ENCODE measurements at places on chromosomes 5 and 9. TPM values are rescaled to one million over a fixed set of nuclear protein-coding genes. Genes with fewer than 3 reads are reported as not detected.

DNA sequence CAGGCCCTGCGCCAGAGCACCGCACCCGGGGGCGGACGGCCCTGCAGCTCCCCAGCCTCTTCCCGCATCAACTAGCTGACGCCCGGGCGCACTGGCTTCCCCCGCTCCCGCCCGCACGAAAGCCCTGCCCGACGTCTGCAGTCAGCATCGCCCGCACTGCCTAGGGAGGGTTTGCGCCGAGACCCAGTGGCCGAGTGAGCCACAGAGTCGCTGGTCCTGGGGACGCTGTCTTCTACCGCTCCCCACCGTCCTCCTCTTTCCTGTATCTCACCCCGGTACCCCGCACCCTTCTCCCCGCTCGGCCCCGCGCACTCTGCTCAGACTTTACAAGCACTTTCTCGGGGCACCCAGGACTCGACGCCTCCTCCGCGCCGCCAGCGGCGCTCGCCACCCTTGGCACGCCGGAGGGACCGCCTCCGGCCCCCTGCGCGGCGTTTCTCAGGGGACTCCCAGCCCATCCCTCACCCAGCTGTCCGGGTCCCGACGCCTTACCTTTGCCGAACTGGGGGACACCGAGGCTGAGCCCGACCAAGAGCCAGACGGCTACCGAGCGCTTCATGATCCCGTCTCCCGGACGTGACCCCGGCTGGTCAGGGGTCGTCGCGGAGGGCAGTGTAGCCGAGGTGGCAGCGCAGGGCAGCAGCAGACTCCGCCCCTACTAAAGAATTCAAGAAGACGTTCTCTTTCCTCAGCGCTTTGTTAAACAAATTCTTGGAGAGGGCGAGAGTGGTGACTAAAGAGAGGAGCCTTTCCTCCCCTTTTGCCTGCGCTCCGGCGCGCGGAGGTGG lies 670 bp downstream of the EDIL3 start:
- no peak overlapping the region for H3K27ac ChIP-seq
- H3K27me3 ChIP-seq, result peaks cover 30% of the 10 kb centered on the region
- H3K36me3 ChIP-seq, result peaks cover 8% of the 10 kb centered on the region

GRCh38 chr5:156670615-156671014 lies 179.5 kb upstream of the PPP1R2B start:
- no peak overlapping the region for H3K4me3 ChIP-seq
- H3K36me3 ChIP-seq, result no peaks in the 10 kb centered on the region
- no peak overlapping the region for H3K27ac ChIP-seq
- no peak for DNase-seq
- H3K27me3 ChIP-seq, result no peaks in the 10 kb centered on the region

GRCh38 chr9:91395553-91396471 lies 27.8 kb downstream of the NFIL3 start:
- H3K4me3 ChIP-seq, result no peak overlapping the region
- no peak overlapping the region for H3K27ac ChIP-seq
- no peaks in the 10 kb centered on the region for H3K36me3 ChIP-seq
- DNase-seq, result no peak
- H3K27me3 ChIP-seq, result no peaks in the 10 kb centered on the region

- H3K4me3 ChIP-seq, result no peak overlapping the region
- H3K36me3 ChIP-seq, result peaks cover 4% of the 10 kb centered on the region
- H3K27me3 ChIP-seq, result no peaks in the 10 kb centered on the region
- no peak for DNase-seq
Observed at GRCh38 chr9:114723931-114724330, 41.9 kb upstream of the TEX48 start.

DNA sequence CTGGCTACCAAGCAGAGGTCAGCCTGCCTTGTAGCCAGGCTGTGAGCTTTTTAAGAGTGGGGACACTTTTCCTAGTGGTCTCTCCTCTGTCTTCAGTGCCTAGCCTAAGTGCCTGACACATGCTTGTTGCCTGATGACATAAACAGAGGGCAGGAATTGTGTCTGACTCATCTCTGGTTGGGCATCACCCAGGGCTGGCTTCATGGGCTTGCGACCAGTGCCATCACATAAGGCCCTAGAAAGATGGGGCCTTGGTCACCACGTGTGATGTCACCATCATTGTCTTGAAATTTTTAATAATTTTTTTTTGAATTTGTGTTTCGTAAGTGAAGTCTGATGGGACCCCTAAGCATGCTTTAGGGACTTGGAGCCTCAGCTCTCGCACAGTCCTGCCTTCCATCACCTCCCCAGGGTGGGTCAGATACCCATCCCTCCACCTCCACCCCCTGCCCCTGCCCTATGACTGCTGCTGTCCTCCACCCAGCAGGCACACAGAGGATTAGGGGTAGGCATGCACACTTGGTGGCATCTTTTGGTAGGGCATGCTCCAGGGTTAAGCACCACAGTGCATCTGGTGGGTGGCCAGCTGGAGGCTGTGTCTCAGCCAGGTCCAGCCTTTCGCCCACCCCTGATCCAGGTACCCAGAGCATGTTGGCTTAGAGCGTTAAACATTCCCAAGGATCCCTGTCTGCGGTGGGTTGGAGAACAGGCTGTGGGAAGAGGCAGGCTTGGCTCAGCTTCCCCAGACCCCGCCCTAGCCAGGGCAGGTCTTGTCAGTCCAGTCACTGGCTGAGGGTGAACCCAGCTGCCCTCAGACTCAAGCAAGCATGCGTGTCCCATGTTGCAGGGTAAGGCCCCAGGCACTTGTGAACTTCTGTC lies 80.1 kb upstream of the SH3PXD2B start:
- no peak overlapping the region for H3K4me3 ChIP-seq
- H3K27ac ChIP-seq, result no peak overlapping the region
- no peaks in the 10 kb centered on the region for H3K4me1 ChIP-seq
- H3K27me3 ChIP-seq, result peaks cover 2% of the 10 kb centered on the region

DNA sequence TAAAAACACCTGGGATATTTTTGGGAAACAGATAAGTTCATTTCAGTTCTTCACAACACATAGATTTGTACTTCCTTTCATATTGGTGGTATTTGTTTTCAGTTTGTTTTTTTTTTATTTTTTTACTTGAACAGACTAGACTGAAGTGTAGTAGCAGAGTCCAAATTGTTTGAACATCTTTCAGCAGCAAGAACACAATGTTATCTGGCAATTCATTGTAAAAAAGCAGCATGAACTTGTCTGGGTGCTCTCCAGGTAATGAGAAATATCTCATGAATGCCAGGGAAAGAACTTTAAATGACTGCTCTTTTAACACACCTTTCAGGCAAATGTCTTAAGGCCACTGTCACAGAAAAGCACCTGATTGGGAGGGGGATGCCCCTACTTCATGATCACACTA lies 113.4 kb downstream of the ARL15 start:
- no peaks in the 10 kb centered on the region for H3K36me3 ChIP-seq
- no peak overlapping the region for H3K4me3 ChIP-seq
- DNase-seq, result no peak
- no peaks in the 10 kb centered on the region for H3K27me3 ChIP-seq
- H3K4me1 ChIP-seq, result peaks cover 7% of the 10 kb centered on the region

DNA sequence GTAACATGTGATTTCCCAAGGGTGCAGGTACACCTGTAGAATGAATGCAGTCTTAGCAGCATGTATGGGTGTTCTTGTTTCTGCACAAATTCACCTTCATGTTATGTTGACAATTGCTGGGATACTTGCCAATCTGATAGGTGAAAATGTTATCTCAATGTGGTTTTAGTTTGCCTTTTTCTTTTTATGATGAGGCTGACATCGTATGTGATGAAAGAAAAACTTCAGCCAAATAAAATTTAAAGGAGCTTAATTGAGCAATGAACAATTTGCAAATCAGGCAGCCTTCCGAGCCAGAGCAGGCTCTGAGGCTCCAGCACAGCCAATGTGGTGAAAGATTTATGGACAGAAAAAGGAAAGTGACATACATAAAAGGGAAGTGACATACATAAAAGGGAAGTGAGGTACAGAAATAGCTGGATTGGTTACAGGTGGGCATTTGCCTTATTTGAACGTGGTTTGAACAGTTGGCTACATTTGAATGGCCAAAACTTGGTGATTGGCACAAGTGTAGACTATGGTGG lies 10.5 kb downstream of the TAL2 start:
- no peaks in the 10 kb centered on the region for H3K4me1 ChIP-seq
- H3K36me3 ChIP-seq, result no peaks in the 10 kb centered on the region
- no peak overlapping the region for H3K27ac ChIP-seq
- peaks cover 5% of the 10 kb centered on the region for H3K27me3 ChIP-seq

- no peaks in the 10 kb centered on the region for H3K36me3 ChIP-seq
- peaks cover 40% of the 10 kb centered on the region for H3K4me1 ChIP-seq
- no peaks in the 10 kb centered on the region for H3K27me3 ChIP-seq
- DNase-seq, result no peak
- H3K27ac ChIP-seq, result no peak overlapping the region
- peak overlapping the region; percentile 69 for H3K4me3 ChIP-seq
Observed at GRCh38 chr5:32446630-32447029, 2.1 kb upstream of the ZFR start.

- H3K4me1 ChIP-seq, result no peaks in the 10 kb centered on the region
- H3K27ac ChIP-seq, result no peak overlapping the region
- no peak for DNase-seq
- H3K36me3 ChIP-seq, result no peaks in the 10 kb centered on the region
- no peaks in the 10 kb centered on the region for H3K27me3 ChIP-seq
Observed at GRCh38 chr5:97629276-97629675, 446.2 kb upstream of the RIOK2 start.

DNA sequence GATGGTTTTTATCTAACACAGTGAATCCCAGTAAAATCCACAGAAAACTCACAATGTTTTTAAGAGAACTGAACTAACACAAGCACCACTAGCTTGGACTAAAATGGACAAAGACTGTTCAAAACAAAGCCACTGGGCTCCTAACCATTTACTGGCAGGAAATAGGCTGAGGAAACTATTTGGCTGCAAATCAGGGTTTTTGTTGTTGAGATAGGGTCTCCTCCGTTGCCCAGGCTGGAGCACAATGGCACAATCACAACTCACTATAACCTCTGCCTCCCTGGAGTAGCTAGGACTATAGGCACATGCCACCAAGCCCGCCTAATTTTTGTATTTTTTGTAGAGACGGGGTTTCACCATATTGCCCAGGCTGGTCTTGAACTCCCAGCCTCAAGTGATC lies 99.7 kb downstream of the THBS4 start:
- peaks cover 85% of the 10 kb centered on the region for H3K4me1 ChIP-seq
- DNase-seq, result no peak
- no peaks in the 10 kb centered on the region for H3K27me3 ChIP-seq

GRCh38 chr5:132601071-132601728 lies 44.4 kb downstream of the RAD50 start:
- H3K27me3 ChIP-seq, result no peaks in the 10 kb centered on the region
- no peak overlapping the region for H3K27ac ChIP-seq
- H3K36me3 ChIP-seq, result peaks cover 11% of the 10 kb centered on the region
- no peak overlapping the region for H3K4me3 ChIP-seq
- DNase-seq, result no peak

- DNase-seq, result no peak
- peaks cover 16% of the 10 kb centered on the region for H3K4me1 ChIP-seq
- H3K27me3 ChIP-seq, result no peaks in the 10 kb centered on the region
- peaks cover 75% of the 10 kb centered on the region for H3K36me3 ChIP-seq
- H3K4me3 ChIP-seq, result no peak overlapping the region
- H3K27ac ChIP-seq, result no peak overlapping the region
Observed at GRCh38 chr5:14749579-14750101, 85.1 kb downstream of the OTULIN start.

- H3K36me3 ChIP-seq, result no peaks in the 10 kb centered on the region
- H3K4me3 ChIP-seq, result peak overlapping the region; percentile 97
- H3K4me1 ChIP-seq, result peaks cover 4% of the 10 kb centered on the region
Observed at GRCh38 chr9:89311346-89312221, 589 bp downstream of the CKS2 start.

- H3K27me3 ChIP-seq, result peaks cover 4% of the 10 kb centered on the region
- H3K4me1 ChIP-seq, result no peaks in the 10 kb centered on the region
- H3K27ac ChIP-seq, result no peak overlapping the region
- H3K4me3 ChIP-seq, result no peak overlapping the region
- DNase-seq, result no peak
Observed at GRCh38 chr9:18350995-18351595, 122.9 kb upstream of the ADAMTSL1 start.

GRCh38 chr5:5822729-5823257 lies 400.3 kb downstream of the ICE1 start:
- DNase-seq, result no peak
- H3K4me1 ChIP-seq, result no peaks in the 10 kb centered on the region
- no peak overlapping the region for H3K27ac ChIP-seq

GRCh38 chr5:96601200-96601599 lies 61.0 kb upstream of the CAST start:
- H3K4me3 ChIP-seq, result no peak overlapping the region
- H3K27me3 ChIP-seq, result peaks cover 13% of the 10 kb centered on the region
- no peak overlapping the region for H3K27ac ChIP-seq
- DNase-seq, result no peak
- no peaks in the 10 kb centered on the region for H3K36me3 ChIP-seq

- H3K27me3 ChIP-seq, result peaks cover 25% of the 10 kb centered on the region
- no peak for DNase-seq
- H3K4me3 ChIP-seq, result no peak overlapping the region
- H3K27ac ChIP-seq, result no peak overlapping the region
Observed at GRCh38 chr5:61831736-61832135, 474.3 kb upstream of the KIF2A start.

DNA sequence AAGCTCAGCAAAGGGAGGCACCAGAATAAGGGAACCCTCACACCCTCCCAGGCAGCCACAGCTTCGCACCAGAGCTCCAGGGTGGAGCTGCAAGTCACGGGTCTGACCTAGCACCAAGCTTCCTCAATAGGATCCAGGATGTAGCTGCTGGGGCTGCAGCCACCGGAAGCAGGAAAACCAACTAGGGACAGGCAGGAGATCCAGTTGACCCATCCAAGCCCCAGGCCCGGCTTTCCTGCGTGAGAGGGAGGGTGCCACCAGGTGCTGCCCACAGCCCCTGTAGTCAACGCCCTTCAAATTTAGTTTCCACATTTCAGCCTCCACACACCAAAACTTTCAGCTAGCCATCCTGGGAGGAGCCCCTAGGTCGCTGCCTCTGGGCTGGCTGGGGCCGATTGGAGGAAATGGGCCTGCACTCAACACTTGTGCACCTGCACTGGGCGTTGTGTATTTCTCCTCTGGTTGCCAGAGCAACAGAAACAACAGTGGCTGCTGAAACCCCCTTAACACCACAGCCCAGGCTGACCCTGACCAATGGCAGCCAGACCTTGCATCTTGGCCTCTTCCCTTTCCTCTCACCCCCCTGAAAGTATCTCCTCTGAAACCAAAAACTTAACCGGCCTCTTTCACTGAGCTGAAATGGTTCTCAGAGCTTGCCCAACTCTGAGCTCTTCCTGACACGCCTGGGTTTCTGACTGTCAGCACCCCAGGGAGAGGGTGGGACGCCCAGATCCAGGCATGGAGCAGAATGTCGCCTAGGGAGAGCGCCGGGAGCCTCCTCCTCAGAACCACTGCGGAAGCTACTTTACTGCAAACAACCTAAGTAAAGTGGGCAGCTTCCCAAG lies 226.5 kb upstream of the MAP3K1 start:
- no peaks in the 10 kb centered on the region for H3K27me3 ChIP-seq
- peak; percentile 34 for DNase-seq
- H3K27ac ChIP-seq, result peak overlapping the region; percentile 84
- H3K36me3 ChIP-seq, result no peaks in the 10 kb centered on the region
- H3K4me1 ChIP-seq, result peaks cover 69% of the 10 kb centered on the region

The FXN gene
- polyA plus RNA-seq, result 51.2 TPM

The LCN1 gene
- not detected for polyA plus RNA-seq

The RNF38 gene
- 10.6 TPM for polyA plus RNA-seq

The CCNO gene
- not detected for polyA plus RNA-seq

The SPINK14 gene
- polyA plus RNA-seq, result not detected

The KIF12 gene
- polyA plus RNA-seq, result not detected

The IL4 gene
- not detected for polyA plus RNA-seq

The TSSK1B gene
- polyA plus RNA-seq, result not detected

The ZNF782 gene
- 5.6 TPM for polyA plus RNA-seq

The JMY gene
- 5.3 TPM for polyA plus RNA-seq
